ENCODE measurements at places on chromosomes 12 and 14. TPM values are rescaled to one million over a fixed set of nuclear protein-coding genes. Genes with fewer than 3 reads are reported as not detected.

SLCO1A2 gene
- 25.8 TPM for total RNA-seq

GRCh38 chr12:67750513-67751183, 102.1 kb downstream of the DYRK2 start:
- H3K36me3 ChIP-seq: no peaks in the 10 kb centered on the region
- no peak for DNase-seq
- H3K27ac ChIP-seq: no peak overlapping the region
- H3K4me1 ChIP-seq: no peaks in the 10 kb centered on the region
- no peaks in the 10 kb centered on the region for H3K27me3 ChIP-seq
- no peak overlapping the region for H3K4me3 ChIP-seq

GRCh38 chr12:79983492-79983891, 48.6 kb upstream of the PPP1R12A start:
- no peak overlapping the region for H3K27ac ChIP-seq
- no peaks in the 10 kb centered on the region for H3K36me3 ChIP-seq
- no peak for DNase-seq
- no peak overlapping the region for H3K4me3 ChIP-seq

DNA sequence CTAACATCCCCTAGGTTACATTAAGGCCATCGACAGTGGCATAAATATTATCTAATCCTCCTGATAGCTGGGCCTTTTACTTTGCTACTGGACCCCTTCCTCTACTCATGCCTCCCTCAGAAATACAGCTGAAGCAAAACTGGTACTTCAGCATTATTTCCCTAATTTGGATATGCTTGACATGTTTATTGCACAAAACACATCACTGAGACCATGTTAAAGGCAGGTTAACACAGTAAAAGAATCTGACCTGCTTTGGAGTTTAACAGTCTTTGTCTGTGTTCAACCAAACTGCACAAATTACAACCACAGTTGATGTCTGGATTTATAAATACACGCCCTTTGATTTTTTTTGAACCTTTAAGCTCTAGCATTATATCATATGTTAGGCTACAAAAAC, 156.6 kb downstream of the FOXA1 start:
- no peaks in the 10 kb centered on the region for H3K27me3 ChIP-seq
- no peak overlapping the region for H3K27ac ChIP-seq
- H3K4me1 ChIP-seq: no peaks in the 10 kb centered on the region
- H3K4me3 ChIP-seq: no peak overlapping the region

DNA sequence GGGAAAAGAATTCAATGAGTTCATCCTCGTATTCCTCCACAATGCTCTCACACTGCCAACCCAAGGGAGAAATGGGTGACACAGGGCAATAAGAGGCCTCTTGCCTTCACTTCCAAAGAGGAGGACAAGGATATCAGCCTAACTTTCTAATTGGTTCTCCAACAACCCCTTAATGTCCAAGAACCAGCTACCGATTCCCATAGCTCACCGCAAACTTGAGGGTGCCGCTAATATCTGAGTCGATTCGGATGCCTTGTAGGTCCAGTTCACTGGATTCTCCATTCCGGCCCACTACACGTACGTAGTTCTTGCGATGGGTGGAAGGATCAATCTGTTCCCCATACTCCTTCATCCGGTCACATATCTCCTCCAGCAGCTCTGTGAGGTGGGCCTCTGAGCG, 4.8 kb downstream of the CNPY2 start:
- H3K27ac ChIP-seq: no peak overlapping the region
- no peak for DNase-seq
- no peaks in the 10 kb centered on the region for H3K27me3 ChIP-seq
- peaks cover 48% of the 10 kb centered on the region for H3K36me3 ChIP-seq

- H3K4me1 ChIP-seq: no peaks in the 10 kb centered on the region
- H3K36me3 ChIP-seq: peaks cover 4% of the 10 kb centered on the region
- H3K27ac ChIP-seq: no peak overlapping the region
- H3K27me3 ChIP-seq: no peaks in the 10 kb centered on the region
- DNase-seq: no peak
Observed at GRCh38 chr12:9698681-9699080, 29.2 kb downstream of the CLEC2D start.

DNA sequence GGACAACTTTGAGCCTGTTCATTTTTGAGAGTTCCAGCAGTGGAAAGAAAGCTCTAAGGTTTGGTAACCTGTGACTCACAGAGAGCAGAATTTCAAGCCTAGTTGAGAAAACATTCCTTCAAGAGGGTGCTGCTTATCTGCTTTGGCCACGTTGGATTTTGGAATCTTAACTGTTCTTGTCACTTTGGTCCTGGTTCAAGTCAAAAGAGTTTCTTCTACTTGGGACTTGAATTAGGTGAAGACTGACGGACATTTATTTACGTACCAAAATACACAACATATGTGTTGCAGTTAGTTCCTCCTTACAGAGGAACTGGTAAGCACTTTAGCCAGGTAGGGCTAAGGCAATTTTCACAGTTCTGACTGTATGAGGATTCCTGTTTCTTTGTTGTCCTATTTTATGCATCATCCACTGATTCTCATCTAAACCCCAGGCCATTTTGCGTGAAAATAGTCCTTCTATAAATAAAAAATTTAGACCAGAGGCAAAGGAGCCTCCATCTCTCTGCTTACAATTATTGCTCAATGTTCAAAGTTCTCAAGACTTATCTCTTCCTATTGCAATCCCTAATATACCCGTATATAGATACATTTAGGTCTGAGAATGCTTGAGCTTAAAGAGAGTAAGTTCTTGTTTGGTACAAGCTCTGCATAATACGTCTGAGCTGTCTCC, 580.9 kb downstream of the DIO2 start:
- H3K4me3 ChIP-seq: no peak overlapping the region
- H3K27ac ChIP-seq: no peak overlapping the region
- no peaks in the 10 kb centered on the region for H3K36me3 ChIP-seq
- no peaks in the 10 kb centered on the region for H3K27me3 ChIP-seq

TAS2R20 gene
- 3.4 TPM for total RNA-seq

DNA sequence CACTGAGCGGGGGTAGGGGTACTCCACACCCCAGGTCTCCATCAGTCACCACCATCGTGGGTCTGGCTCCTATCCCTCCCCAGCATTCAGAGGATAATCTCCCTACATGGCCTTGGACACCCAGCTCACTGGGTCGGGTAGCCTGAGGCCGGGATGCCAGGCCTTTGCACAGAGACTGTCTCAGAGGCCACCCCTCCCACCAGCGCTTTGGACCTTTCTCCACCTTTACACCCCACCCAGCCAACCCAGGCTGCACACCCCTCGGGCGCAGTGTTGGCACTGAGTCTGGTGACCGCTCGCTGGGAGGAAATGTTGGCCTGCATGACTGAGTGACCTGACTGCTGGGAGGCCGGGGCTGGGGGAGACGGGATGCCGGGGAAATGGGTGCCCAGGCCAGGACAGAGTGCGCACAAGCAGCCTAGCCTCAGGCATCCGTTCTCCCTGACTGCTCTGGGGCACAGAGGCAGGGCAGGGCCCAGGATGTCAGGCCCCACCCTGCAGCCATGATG, 10.6 kb upstream of the LBHD2 start:
- H3K27me3 ChIP-seq: no peaks in the 10 kb centered on the region
- H3K27ac ChIP-seq: no peak overlapping the region
- DNase-seq: no peak
- peaks cover 13% of the 10 kb centered on the region for H3K4me1 ChIP-seq

- H3K27ac ChIP-seq: no peak overlapping the region
- H3K4me3 ChIP-seq: no peak overlapping the region
- no peaks in the 10 kb centered on the region for H3K27me3 ChIP-seq
- H3K36me3 ChIP-seq: no peaks in the 10 kb centered on the region
Observed at GRCh38 chr12:31001581-31002360, 71.9 kb upstream of the DDX11 start.

GARIN6 gene
- not detected for total RNA-seq

- H3K4me1 ChIP-seq: peaks cover 4% of the 10 kb centered on the region
- H3K27ac ChIP-seq: no peak overlapping the region
- DNase-seq: no peak
- no peaks in the 10 kb centered on the region for H3K36me3 ChIP-seq
Observed at GRCh38 chr12:131188131-131189050, 234.7 kb downstream of the ADGRD1 start.

- no peaks in the 10 kb centered on the region for H3K36me3 ChIP-seq
- H3K4me1 ChIP-seq: no peaks in the 10 kb centered on the region
- no peak overlapping the region for H3K4me3 ChIP-seq
Observed at GRCh38 chr12:15829949-15830348, 40.8 kb upstream of the EPS8 start.

TSPAN19 gene
- total RNA-seq: 0.66 TPM

GRCh38 chr12:15726027-15726877, 62.9 kb downstream of the EPS8 start:
- H3K36me3 ChIP-seq: no peaks in the 10 kb centered on the region
- no peak for DNase-seq
- no peaks in the 10 kb centered on the region for H3K27me3 ChIP-seq
- no peaks in the 10 kb centered on the region for H3K4me1 ChIP-seq
- H3K4me3 ChIP-seq: no peak overlapping the region
- H3K27ac ChIP-seq: no peak overlapping the region

TAS2R30 gene
- 17.0 TPM for total RNA-seq

DNA sequence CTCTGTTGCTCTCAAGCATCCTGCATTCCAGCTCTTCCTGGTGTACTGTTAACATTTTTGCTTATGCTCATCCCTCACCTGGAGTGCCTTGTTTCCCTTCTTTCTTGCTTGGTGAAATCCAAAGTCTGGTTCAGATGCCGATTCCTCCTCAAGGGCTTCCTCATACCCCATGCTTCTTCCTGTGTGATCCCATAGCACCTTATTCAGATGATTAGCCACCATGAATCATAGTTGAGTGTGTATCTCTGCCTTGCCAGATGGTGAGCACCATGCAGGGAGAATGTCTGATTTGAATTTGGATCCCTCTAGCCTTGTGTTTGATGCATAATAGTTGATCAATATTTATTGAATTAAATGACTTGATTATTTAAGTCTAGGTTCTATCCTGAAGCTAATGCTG, 39.4 kb upstream of the ANO4 start:
- DNase-seq: no peak
- H3K4me1 ChIP-seq: no peaks in the 10 kb centered on the region
- no peaks in the 10 kb centered on the region for H3K36me3 ChIP-seq
- no peak overlapping the region for H3K27ac ChIP-seq
- H3K4me3 ChIP-seq: no peak overlapping the region

Data from spinal cord (tissue), 10 donors.